Activated CD4-positive, alpha-beta memory T cell treated with anti-CD3 and anti-CD28 coated beads for 36 hours (primary cell): ENCODE measurements at places on chromosomes 5 and 9. TPM values are rescaled to one million over a fixed set of nuclear protein-coding genes. Genes with fewer than 3 reads are reported as not detected.

The LCP2 gene
- total RNA-seq, result 212 TPM

The SLC25A2 gene
- 0.31 TPM for total RNA-seq

The ADCY2 gene
- not detected for total RNA-seq

The SLC27A4 gene
- 14.1 TPM for total RNA-seq

GRCh38 chr5:58021466-58021865 lies 438.4 kb downstream of the PLK2 start:
- no peaks in the 10 kb centered on the region for H3K36me3 ChIP-seq
- DNase-seq, result no peak
- H3K27me3 ChIP-seq, result peaks cover 2% of the 10 kb centered on the region
- H3K4me3 ChIP-seq, result no peak overlapping the region
- no peak overlapping the region for H3K27ac ChIP-seq
